Activated T-helper 1 cell treated with anti-CD3 and anti-CD28 coated beads, Interleukin-12 subunit alpha, Interleukin-12 subunit beta, Interleukin-2, Interleukin-4 antibody, amounts not matched to agents 30 ng/mL and 10 ng/mL and 1 ng/mL, durations not matched to agents 14 hours and 24 hours and 36 hours (primary cell): ENCODE measurements at places on chromosomes 2 and 18. TPM values are rescaled to one million over a fixed set of nuclear protein-coding genes. Genes with fewer than 3 reads are reported as not detected.

The INHBB gene
- total RNA-seq: not detected in 2 replicates

GRCh38 chr2:6630209-6630608, 235.5 kb downstream of the CMPK2 start:
- DNase-seq: no peak

DNA sequence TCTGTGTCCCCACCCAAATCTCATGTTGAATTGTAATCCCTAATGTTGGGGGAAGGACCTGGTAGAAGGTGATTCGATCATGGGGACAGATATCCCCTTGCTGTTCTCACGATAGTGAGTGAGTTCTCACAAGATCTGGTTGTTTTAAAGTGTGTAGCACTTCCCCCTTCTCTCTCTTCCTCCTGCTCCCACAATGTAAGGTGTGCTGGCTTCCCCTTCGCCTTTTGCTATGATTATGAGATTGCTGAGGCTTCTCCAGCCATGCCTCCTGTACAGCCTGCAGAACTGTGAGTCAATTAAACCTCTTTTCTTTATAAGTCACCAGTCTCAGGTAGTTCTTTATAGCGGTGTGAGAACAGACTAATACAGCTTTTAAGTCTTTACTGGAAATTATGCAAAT, 193.3 kb upstream of the RBBP8 start:
- no peak for DNase-seq

- DNase-seq: no peak
Measured at GRCh38 chr2:11100130-11100529, 55.1 kb upstream of the SLC66A3 start.

The CAPN13 gene
- total RNA-seq: not detected in 2 replicates

- no peak for DNase-seq
Measured at GRCh38 chr2:215487002-215487372, 51.1 kb upstream of the FN1 start.

The ZNF521 gene
- not detected in 2 replicates for total RNA-seq

The RTTN gene
- 25.3 and 28.6 TPM in 2 replicates for total RNA-seq

- DNase-seq: no peak
Measured at GRCh38 chr2:217014328-217015105, 154.7 kb upstream of the TNP1 start.

The LGALSL gene
- total RNA-seq: 2.5 and 3.1 TPM in 2 replicates

DNA sequence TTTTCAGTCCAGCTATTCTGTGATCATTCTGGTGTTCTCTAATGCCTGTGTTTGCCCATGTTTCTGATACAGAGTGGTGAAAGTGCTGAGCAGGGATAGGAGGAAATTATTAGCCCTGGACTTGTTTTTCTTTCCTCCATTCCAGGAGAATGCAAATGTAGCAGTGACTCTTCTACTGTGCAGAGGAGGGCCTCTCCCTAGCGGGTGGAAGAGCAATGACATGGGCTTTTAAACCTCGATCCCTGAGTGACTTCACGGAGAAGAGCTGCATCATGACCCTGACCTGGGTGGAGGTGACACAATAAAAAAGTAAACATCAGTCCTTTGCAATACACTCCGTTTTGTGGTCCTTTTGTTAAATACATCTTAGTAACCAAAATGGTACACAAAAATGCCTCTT, 68.0 kb upstream of the NETO1 start:
- no peak for DNase-seq

- no peak for DNase-seq
Measured at GRCh38 chr2:129277585-129277981, 701.9 kb upstream of the RAB6C start.

- DNase-seq: peak; percentile 47
Measured at GRCh38 chr2:85266146-85267041, 61.4 kb downstream of the TGOLN2 start.

The LIMS3 gene
- 0.12 and 0.36 TPM in 2 replicates for total RNA-seq

- DNase-seq: no peak
Measured at GRCh38 chr2:16725549-16725948, 59.9 kb upstream of the CYRIA start.

DNA sequence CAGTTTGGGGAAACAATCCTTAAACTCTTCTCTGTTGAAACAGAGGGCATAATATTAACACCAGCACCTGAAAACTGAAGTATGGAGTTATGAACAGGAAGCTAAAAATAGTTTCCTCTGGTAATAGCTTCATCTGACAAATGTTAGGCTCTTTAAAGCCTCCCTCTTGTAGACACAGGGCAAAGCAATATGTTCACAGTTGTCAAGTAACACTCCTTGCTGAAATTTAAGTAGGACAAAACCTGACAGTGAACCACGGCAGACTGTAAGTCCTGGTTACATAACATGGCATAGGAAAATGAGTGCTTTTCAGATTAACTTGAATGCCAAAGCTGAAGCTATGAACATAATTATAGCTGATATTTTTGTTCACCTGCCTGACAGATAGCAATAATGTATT, 172.9 kb downstream of the CMPK2 start:
- DNase-seq: no peak

DNA sequence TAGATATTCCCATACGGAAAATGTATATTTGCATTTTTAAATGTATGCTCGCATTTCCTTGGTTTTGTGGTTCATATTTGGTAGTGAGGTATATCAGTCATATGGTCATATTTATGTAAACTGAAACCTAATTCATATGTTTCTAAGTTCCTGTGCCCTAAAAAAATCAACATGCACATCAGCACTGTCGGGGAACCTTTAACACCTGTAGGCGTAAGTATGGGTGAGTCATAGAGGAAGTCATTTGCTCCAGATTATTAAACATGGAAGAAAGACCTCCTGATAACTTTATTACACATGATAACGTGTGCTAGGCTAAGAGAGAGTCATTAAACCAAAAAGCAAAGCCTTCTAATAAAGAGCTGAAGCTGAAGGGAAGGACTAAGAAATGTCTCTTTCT, 437.7 kb downstream of the NRXN1 start:
- DNase-seq: no peak

DNA sequence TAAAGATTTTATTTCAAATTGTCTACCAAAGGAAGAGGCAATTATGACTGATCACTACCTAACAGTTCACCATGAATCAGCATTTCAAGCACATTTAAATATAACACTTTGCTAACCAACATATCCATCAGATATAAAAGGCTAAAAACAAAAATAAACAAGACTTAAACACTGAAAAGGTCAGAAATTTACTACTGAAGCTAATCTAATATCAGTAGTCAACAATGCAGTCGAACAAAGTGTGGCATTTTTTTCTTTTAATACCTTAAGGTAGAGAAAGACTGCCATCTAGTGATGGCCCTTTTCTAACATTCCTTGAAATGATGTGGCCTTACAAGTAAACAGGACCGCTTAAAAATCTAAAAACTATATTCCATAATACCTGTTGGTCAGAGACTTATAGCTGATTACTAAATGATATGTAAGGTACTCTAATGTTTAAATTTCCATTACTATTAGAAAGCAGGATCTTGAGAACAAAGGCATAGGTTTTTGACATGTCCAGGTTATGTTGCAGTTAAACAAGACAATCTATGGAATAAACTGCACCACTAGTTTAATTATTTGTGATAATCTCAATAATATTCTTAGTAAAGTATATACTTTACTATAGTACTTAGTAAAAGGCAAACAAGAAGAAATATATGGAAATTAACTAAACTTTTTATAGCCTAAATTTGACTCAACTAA, 80.0 kb downstream of the EXOC6B start:
- DNase-seq: no peak

The PROC gene
- total RNA-seq: 0.29 TPM in 2 replicates

GRCh38 chr18:25434745-25435144, 82.8 kb upstream of the ZNF521 start:
- no peak for DNase-seq

DNA sequence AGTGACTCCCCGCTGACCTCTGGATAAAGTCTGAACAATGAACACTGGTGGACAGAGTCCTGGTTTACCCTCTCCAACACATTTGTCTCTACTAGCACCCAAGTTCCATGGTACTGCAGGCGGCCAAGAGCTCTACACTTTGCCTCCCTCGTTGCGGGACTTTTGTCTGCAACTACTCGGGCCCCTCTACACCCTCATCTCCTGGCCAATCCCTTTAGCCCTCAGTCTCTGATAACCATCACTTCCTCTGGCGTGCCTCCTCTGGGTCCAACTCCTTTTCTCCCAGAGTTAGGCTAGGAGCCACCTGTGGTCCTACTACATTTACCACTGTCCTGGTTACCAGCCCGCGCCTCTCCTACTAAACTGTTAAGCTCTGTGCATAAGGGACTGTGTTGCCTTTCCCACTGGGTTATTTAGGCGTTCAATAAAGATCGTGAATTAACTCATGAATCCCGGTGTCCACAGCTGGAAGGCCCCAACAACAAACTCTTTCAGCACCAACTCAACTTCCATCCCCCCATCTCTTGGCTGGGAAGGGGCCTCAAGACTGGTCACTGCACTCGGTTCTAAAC, 757 bp downstream of the HDHD2 start:
- DNase-seq: no peak

The ABCG8 gene
- 0.13 TPM in 1 of 2 replicates, not detected in the other for total RNA-seq

The ODC1 gene
- total RNA-seq: 235 and 247 TPM in 2 replicates

The KIF5C gene
- 17.9 and 20.7 TPM in 2 replicates for total RNA-seq

DNA sequence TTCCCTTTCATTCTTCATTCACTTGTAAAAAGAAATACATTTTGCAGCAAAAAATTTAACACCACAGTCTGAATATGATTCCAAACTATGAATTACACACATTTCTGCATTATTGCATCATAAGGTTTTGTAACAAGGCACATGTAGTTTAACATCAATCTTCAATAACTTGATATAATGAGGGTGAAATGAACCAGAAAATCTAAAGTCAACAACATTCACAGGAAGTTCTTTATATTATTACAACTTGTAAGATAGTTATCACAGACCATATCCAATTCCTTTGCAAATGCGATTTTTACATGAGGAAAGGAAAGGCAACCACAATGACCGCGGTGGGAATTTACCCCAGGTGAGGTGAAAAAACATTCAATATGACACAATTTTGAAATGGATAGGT, 213.3 kb downstream of the NAPG start:
- DNase-seq: no peak

DNA sequence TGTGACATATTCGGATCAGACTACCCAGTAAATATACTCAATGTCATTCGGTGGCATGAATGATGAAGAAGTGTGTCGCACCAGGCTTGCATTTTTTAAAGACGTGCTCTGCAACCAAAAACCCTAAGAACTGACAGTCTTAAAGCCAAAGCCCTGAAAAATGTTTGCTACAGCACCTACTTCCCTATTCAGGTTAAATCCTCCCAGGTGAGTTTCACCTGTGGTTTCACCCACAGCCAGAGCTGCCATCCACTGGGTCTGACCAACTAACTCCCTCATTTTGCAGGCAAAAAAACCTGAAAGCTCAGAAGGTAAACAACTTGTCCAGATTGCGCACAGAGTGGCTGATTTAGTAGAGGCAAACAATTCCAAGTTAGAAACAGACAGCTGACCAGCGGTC, 222.3 kb upstream of the MGAT5 start:
- no peak for DNase-seq

DNA sequence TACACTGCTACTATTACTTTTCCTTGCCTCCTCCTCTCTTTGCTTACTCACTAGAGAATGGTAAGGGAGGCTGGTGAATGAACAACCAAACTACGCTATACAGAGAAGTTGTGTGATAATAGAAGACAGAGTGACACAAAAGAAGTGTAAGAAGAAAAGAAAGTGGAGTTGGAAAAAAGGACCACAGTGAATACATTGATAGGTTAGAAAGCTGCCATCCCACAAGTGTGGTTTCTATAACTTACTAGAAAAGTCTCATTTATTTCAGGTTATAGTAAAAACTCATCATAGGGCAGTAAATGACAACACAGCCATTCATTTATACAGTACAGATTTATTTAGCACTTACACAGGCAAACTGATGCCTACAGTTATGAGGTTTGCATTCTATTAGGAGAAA, 77.3 kb downstream of the TTC21B start:
- DNase-seq: no peak

DNA sequence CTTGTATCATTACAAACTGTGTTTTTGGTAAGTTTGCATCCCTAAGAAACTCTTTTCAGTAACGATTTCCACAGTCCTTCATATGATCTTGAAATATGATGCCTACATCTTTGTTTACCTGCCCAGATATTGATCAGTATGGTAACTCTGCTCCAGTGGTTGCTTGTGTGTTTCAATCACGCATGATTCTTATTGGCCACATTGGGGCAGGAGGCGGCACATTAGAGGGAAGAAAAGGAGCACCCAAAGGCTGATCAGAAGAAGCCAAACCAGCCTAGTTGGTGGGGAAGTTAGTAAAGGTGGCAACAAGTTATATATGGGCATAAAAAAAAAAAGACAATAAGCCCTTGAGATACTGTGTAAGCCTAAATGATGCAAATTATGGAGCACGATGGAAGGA, 158.9 kb downstream of the RHBDD1 start:
- no peak for DNase-seq

DNA sequence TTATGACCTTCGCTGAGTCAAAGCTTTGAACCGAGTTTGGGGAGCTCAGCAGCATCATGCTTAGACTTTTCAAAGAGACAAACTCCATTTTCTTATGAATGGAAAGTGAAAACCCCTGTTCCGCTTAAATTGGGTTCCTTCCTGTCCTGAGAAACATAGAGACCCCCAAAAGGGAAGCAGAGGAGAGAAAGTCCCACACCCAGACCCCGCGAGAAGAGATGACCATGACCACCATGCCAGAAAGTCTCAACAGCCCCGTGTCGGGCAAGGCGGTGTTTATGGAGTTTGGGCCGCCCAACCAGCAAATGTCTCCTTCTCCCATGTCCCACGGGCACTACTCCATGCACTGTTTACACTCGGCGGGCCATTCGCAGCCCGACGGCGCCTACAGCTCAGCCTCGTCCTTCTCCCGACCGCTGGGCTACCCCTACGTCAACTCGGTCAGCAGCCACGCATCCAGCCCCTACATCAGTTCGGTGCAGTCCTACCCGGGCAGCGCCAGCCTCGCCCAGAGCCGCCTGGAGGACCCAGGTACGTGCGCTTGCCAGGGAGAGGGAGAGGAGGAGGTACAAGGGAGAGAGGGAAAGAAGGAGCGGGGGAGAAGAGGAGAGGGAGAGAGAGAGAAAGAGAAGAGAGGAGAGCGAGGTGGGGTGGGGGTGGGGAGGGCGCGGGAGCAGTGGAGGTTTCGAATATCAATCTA, at the start of gene DLX1:
TSS of gene DLX1 (plus strand) at position 48 of the 700 bp plus-strand sequence. CDS start at position 219, 171 bp downstream.
- no peak for DNase-seq

DNA sequence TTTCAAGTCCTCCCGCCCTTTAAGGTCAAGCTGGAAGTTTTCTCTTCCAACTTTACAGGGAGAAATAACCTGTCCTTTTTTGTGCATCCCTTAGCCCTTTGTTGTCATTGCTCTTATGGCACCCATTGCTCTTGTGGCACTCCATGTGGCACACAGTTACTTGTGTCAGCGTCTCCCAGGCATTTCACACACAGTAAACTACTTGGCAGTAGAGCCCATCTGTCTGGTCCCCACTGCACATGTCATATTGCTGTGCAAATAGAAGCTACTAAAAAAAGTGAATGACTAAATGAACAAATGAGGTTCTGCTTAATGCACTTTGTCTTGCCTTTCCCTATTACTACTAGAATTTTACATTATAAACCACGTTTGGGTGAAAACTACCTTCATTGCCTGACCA, 149.3 kb downstream of the EML6 start:
- DNase-seq: no peak

The KLF7 gene
- total RNA-seq: 13.4 and 16.5 TPM in 2 replicates

The LBX2 gene
- 0.54 and 1.1 TPM in 2 replicates for total RNA-seq

GRCh38 chr2:120237491-120237902, 14.3 kb upstream of the TMEM185B start:
- DNase-seq: no peak

GRCh38 chr18:60684843-60685513, 312.4 kb upstream of the MC4R start:
- DNase-seq: no peak

GRCh38 chr2:195319548-195320412, 337.2 kb upstream of the SLC39A10 start:
- DNase-seq: no peak
